ENCODE measurements at places on chromosomes 7 and 10.
A peak's percentile ranks its signal among the peaks of the same experiment; 100 is the strongest.

DNA sequence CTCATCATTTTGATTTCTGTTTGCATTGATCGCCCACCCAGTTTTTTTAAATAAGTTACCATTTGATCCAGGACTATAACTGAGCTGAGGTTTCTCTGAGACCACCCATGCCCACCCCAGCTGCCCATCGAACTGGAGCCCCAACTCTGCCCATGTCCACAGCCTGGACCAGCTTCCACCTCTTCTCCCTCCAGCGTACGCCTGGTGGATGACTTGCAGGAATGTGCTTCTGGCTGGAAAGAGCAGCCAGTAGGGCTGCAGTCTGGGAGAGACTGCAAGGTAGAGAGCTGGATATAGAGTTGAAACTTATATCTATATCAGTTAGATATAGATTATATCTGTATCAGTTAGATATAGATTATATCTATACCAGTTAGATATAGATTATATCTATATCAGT, 25.8 kb upstream of the LRRC18 start:
- no peak for DNase-seq

DNA sequence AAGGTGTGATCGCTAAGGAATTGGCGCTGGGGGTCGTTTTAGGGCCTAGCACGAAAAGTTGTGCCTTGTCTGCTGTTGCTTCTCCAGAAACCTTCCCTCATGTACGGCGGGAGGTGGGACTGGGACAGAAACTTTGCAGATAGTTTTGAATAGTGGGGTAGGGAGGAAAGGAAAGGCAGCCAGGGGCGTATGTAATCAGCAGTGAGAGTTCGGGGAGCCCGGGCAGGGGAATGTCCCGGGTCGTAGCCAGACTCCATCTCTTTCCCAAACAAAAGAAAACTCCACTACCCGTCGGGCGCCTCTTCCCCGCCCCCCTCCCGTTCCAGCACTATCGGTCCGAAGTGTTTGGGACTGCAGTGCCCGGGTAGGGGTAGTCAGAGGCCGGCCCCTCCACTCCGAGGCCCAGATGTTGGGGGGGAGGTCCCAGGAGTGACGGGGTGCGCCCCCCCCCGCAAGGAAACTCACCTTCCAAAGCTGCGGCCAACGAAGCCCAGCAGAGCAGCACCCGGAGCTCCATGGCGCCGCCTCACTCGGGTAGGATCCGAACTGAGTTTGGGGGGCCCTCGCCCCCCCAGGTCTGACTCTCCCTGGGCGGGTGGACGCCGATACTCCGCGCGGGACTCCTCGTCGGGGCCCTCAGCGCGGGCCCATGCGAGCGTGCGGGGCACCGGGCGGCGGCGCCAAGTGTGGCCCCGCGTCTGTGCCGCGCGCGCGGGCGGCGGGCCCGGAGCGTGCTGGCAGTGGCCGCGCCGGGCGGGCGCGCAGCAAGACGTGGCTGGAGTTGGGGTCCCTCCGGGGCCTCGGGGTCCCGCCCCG, 601 bp downstream of the EPHB4 start:
- DNase-seq = no peak

GRCh38 chr10:1270906-1271305, 214.7 kb downstream of the WDR37 start:
- DNase-seq = no peak

- DNase-seq = no peak
These were observed 61.8 kb upstream of the DRGX start for GRCh38 chr10:49457686-49458085.

GRCh38 chr7:38858259-38858884, 50.6 kb downstream of the VPS41 start:
- peak; percentile 53 for DNase-seq

GRCh38 chr7:90453259-90453891, 16.1 kb upstream of the PTTG1IP2 start:
- no peak for DNase-seq

- DNase-seq = peak; percentile 98
These were observed 57.2 kb upstream of the ANK3 start for GRCh38 chr10:60446851-60447250.

DNA sequence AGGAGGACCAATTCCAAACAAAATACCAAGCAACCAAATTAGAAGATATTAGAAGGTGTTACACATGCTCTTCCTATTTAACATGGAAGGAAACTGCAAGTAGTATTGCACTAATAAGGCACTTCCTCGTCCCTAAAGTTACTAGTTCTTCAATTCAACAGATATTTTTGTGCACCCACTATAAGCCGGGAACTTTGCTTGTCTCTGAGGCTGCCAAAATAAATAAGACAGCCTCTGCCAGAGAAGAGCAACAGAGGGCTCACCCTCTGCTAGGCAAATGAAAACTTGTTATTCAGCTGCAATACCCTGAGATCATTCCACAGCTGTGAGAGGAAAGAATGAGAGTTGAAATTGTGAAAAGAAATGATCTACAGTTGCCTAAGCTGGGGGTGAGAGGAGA, 37.4 kb upstream of the GSAP start:
- peak; percentile 49 for DNase-seq

GRCh38 chr7:155755026-155755425, 57.2 kb downstream of the SHH start:
- no peak for DNase-seq
